ENCODE measurements at places on chromosomes 7 and 10.

DNA sequence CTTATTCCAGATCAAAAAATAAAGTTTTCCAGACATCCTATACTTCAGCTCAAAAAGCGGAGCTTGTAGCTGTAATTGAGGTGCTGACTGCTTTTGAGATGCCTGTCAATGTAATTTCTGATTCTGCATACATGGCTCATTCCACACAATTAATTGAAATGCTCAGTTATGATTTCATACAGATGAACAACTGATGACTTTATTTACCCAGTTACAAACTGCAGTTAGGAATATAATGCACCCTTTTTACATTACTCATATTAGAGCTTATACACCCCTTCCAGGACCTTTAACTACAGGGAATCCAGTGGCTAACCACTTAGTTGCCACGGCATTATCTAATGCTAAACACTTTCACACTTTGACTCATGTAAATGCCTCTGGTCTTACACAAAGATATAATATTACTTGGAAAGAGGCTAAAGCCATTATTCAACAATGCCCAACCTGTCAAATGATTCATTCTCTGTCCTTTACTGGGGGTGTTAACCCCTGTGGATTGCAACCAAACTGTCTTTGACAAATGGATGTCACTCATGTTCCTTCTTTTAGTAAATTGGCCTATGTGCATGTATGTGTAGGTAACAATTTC, 147.3 kb downstream of the ZNF33B start:
- no peaks in the 10 kb centered on the region for H3K4me1 ChIP-seq
- no peak overlapping the region for H3K4me3 ChIP-seq
- no peak overlapping the region for H3K27ac ChIP-seq
- H3K36me3 ChIP-seq, result no peaks in the 10 kb centered on the region
- H3K27me3 ChIP-seq, result no peaks in the 10 kb centered on the region

DNA sequence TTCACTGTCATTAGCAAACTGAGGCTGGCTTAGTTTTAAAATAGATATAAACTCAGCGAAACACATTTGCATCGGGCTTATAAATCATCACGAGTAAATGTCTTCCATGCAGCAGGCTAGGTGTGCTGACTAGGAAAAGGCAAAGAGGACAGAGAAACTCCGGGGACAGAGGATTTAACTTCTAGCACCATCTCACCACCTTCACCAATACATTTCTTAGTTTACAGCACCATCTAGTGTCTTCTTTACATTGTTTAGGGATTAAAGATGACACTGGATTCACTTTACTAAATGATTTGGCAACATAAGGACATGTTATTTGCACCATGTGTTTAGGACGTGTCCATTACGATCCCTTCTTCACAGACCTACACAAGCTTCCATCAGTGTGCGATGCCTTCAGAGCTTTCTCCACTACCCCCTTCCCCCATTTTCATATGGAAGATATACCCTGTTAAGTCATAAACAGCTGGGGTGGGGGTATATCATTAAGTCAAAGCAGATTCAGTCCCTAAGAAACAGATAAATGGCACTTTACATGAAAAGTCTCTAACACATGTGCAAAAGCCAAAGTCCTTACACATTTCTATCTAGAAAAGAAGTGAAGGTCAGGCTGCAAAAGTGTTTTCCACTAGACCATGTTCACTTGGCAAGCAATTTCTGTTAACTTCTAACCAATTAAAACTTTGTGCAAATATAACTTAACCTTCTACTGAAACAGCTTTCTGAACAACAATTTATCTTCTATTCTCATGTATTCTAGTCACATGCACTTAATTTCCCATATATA, 103.3 kb downstream of the GRB10 start:
- H3K4me1 ChIP-seq, result peaks cover 62% of the 10 kb centered on the region
- H3K4me3 ChIP-seq, result no peak overlapping the region
- DNase-seq, result no peak
- peaks cover 4% of the 10 kb centered on the region for H3K36me3 ChIP-seq
- no peak overlapping the region for H3K27ac ChIP-seq
- no peaks in the 10 kb centered on the region for H3K27me3 ChIP-seq

DNA sequence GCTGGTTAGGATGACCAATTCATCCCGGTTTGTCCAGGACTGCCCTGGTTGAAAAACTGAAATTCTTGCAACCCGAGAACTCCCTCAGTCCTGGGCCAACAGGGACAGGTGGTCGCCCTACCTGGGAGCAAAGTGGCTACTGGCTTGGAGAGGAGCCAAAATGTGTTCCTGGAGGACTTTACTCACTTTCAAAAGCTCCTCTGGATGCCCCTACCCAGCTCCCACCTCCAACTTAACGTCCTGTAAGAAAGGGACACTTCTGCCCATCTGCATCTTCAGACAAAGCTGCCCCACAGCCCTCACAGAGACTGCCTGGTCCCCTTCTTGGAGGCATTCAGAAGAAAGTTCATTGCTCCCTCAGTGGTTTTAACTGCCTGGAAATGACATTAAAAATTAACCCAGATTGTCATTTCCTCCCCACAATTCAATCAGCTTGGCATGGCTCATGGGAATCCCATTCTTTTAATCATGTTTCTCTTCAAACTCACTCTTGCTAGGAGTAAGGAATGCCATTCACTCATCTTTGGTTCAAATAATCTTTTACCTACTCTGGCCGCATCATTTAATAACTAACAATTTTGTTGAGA, 24.0 kb upstream of the HSPA12A start:
- no peak for DNase-seq
- H3K36me3 ChIP-seq, result no peaks in the 10 kb centered on the region
- peaks cover 37% of the 10 kb centered on the region for H3K4me1 ChIP-seq
- no peak overlapping the region for H3K27ac ChIP-seq
- H3K27me3 ChIP-seq, result no peaks in the 10 kb centered on the region
- no peak overlapping the region for H3K4me3 ChIP-seq

GRCh38 chr7:47413526-47414341, 168.2 kb downstream of the TNS3 start:
- peaks cover 10% of the 10 kb centered on the region for H3K4me1 ChIP-seq
- H3K4me3 ChIP-seq, result no peak overlapping the region
- no peak overlapping the region for H3K27ac ChIP-seq

DNA sequence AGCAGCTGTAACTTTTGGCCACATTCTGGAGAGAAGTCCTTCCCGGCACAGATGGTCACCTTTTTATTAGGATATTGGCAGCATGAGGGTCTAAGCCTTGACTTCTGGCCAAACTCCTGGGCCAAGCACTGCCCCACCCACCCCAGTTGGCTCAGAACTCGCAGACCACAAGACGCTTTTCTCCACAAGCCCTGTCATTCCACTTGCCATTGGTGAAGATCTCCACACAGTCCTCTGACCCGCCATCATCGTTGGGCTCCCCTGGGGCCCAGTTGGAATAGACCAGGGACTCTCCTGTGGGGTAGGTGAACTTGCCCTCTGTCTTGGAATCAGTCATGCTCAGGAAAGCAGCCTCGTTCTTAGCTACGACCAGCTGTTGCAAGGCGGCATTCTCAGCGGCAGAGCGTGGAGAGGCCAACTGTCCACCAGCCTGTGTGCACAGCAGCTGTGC, 11.2 kb downstream of the SFTPD start:
- H3K4me1 ChIP-seq, result no peaks in the 10 kb centered on the region
- H3K27ac ChIP-seq, result no peak overlapping the region
- H3K36me3 ChIP-seq, result peaks cover 20% of the 10 kb centered on the region
- H3K27me3 ChIP-seq, result no peaks in the 10 kb centered on the region
